ENCODE measurements at places on chromosomes 12 and 14.

- no peak for DNase-seq
Measured at GRCh38 chr12:89429528-89429927, 77.2 kb upstream of the DUSP6 start.

DNA sequence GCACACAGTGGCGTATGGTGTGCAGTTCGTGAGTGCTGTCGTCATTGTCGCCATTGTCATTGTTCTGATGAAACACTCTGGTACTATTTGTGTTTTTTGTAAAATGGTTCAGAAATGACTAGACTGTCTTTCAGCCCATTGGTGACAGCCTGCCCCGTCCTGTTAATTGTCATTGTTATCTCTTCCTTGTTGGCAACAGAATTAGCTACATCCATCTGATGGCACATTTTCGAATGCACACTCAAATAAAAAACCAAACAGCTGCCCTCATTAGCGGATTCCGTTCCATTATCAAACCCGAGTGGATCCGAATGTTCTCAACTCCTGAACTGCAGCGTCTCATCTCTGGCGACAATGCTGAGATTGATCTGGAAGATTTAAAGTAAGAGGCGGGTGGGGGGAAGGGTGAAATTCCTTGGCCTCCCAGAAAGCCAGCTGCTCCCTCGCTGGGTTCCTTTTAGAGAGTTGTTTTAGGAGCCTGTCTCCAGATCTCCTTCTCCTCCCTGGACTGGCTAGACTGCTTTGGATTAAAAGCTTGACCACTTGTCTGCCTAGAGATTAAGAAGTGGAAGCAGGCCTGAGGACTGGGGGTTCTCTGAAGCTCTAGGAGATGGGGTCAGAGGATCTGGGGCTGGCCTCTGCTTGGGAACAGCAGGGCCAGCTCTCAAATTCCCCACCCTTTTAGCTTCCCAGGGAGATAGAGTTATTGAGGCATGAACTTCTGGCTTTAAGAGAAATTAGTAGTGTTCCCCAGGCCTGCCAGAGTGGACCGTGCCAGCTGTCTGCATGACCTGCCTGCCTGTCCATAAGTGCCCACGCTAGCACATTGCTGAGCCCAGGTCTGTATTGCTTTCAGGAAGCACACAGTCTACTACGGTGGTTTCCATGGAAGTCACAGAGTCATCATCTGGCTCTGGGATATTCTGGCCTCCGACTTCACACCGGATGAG lies 43.3 kb downstream of the MMAB start:
- DNase-seq = no peak

DNA sequence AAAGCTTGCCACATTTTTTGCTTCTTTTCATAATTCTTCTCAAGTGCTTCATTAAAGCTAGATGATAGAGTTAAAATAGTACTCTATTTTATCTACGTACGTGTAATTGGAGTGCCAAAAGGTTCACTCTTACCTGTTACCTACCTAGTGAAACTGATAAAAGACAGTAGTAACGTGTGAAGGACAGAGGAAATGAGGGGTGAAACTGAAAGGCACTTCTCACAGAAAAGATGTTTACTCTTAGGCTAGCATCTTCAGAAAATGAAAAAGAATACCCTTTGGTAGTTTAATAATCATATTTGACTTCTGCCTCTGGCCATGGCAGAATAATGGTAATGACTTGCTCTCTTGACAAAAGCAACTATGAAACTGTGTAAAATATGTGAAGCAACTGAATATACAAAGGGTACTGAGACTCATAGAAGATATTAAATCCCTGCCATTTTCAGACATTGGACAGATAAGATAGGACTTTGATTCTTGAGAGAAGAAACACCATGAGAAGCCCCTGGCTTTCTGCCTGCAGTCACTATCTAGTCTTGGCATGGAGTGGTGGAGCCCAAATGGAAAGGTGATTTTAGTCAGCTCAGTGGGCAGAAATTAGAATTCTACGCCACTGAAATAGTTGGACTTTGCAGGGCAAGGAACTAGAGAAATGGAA lies 6.3 kb upstream of the EVL start:
- no peak for DNase-seq

- no peak for DNase-seq
Measured at GRCh38 chr14:91585856-91586255, 75.7 kb upstream of the PPP4R3A start.

GRCh38 chr14:57182760-57183503 lies 85.8 kb downstream of the EXOC5 start:
- no peak for DNase-seq

DNA sequence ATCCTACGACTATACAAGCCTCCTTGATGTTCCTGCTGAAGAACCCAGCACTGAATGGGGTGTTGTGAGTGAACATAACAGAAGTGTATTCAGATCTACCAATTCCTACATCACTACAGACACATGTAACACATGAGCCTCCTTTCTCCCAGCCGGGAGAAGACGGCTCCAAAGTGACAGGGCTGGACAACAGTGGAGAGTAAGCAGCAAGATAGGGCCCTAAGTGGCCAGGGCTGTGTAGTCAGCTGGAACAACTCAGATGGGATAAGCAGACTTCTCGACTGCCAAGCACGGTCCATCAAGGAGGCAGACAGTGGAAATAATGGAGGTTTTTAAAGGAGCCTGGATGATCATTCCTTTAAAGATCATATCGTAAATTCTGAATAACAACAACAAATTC lies 73.5 kb downstream of the TTC7B start:
- no peak for DNase-seq

DNA sequence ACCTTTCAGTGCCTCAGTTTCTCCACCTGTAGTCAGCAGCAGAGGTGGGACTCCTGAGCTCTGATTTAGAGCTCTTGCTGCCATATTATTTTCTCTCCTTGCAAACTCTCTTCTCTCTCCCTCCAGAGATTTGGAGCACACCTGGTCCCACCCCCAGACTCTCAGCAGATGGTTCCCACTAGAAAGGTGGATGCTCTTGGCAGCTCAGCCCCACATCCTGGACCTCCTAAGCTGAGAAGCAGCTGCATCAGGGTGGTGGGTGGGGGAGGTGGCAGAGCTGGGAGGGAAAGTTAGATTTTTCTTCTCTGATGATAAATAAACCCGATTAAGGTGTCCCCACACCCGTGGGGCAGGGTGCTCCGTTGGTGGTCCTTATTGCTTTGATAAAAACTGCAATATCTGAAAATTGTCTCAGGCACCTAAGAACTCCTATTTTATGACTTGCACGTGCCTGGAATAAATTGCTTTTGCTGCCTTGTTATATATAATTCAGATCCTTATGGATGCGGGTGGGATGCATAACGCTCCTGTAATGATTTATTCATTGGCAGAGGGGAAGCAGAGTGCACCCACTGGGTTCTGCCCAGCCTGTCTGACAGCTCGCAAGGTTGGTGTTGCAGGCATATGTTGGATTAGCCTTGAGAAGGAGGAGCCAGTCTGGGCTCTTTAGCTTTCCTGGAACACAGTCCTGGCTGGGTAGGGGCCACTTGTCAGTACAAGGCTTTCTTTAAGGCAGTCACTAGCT lies 214.2 kb downstream of the SUDS3 start:
- DNase-seq = no peak

DNA sequence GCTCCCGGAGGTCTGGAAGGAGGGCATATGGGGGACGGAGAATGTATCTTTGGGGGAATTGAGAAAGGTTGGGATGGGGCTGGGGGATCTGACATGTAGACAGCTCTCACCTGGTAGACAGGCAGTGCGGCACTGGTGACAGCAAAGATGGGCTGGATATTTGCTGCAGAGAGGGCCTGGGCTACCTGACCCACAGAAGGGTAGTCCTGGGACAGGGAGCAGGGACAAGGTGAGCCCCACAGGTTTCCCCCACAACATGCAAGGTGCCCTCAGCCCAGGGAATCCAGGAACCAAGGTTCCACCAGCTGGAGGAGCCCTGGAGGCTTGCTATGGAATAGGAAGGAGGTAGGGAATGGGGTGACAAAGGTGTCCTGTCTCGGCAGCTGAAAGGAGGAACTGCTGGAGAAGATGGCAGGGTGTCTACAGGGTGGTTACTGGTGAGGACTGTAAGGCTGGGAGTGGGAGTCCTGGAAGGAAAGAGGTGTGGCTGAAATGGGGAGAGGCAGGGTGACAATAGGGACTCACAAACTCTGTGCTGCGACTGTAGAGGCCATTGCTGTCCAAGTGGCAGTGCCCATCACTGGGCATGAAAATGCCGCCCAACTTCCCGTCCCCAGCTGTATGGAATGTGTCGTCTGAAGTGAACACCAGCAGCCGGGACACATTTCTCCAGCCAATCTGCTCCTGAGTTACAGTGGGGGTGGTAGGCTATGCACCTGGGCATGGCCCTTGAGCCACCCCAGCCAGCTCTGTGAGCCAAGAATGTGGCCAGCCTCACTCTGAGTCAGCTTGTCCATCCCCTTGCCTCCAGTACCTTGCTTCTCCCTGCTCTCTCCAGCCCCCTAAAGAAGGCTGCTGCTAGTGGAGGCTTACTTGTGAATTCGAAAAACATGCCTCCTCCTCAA lies 11.3 kb downstream of the ITGB7 start:
- DNase-seq = no peak

GRCh38 chr12:115835445-115835844 lies 442.0 kb downstream of the MED13L start:
- DNase-seq = no peak

GRCh38 chr14:53847881-53848280 lies 108.7 kb downstream of the BMP4 start:
- no peak for DNase-seq

DNA sequence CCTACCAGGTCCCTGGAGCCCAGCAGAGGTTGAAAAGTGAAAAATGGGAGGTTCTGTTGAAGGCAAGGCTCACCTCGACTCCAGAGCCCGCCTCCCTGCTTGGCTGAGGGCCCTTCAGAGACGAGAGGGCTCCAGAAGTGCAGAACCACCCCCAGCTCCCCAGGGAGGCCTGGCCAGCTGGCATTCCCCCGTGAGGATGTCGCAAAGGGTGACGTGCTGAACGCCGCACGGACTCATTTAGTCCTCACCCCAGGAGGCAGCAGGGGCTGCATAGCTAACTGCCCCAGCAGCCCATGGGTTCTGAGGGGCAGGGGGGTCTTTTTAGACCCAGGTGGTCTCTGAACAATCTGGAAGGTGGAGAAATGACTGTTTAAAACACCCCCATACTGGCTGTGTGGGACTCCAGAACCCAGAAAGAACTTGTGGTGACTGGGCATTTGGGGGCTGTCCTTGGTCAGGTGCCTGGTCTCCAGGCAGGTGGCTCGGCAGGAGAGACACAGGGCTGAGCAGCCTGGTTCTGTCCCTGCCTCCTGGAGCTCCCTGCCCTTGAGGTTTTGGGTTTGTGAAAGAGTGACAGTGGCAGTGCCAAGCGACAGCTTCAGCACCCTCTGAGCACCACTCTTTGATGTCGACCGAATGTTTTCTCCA lies 32.0 kb downstream of the ANAPC7 start:
- no peak for DNase-seq

- DNase-seq = no peak
Measured at GRCh38 chr14:103593577-103593976, 30.8 kb downstream of the COA8 start.

DNA sequence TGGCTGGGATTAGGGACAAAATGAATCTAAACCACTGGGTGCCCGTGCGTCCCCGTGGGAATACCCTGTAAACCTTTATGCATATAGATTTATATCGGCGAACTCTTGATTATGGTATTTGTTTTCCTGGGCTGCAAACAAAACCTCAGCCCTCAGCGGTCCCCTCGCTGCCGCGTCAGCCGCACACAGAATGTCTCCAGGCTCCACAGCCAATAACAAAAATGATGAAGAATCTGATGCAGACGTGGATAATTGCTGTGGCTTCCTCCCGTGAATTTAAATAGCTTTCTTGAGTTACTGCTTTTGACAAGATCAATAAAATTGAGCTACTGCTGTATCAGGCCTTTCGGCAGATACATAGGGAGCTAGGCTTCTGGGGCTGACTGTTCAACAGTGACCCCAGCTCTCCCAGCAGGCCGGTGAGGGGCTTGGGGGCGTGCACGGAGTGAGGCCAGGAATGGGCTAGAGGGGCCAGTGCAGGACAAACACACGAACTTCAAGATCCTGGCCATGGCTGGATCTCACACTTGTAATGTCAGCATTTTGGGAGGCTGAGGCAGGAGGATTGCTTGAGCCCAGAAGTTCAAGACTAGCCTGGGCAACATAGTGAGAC lies 125.8 kb upstream of the NCOR2 start:
- no peak for DNase-seq

GRCh38 chr14:74533576-74533975 lies 40.0 kb downstream of the ISCA2 start:
- no peak for DNase-seq
